Stimulated activated CD4-positive, alpha-beta T cell treated with anti-CD3 and anti-CD28 coated beads, Interleukin-2, amount 100 ng/mL, for 4 hours (primary cell): ENCODE measurements at places on chromosomes 12 and 14.

- DNase-seq, result no peak
These were observed 656.1 kb upstream of the NOVA1 start for GRCh38 chr14:27253966-27254365.

GRCh38 chr14:91374879-91375702 is 42.5 kb downstream of the CCDC88C start:
- DNase-seq, result no peak

GRCh38 chr12:7142056-7142644 is 12.0 kb downstream of the CLSTN3 start:
- peak; percentile 46 for DNase-seq

DNA sequence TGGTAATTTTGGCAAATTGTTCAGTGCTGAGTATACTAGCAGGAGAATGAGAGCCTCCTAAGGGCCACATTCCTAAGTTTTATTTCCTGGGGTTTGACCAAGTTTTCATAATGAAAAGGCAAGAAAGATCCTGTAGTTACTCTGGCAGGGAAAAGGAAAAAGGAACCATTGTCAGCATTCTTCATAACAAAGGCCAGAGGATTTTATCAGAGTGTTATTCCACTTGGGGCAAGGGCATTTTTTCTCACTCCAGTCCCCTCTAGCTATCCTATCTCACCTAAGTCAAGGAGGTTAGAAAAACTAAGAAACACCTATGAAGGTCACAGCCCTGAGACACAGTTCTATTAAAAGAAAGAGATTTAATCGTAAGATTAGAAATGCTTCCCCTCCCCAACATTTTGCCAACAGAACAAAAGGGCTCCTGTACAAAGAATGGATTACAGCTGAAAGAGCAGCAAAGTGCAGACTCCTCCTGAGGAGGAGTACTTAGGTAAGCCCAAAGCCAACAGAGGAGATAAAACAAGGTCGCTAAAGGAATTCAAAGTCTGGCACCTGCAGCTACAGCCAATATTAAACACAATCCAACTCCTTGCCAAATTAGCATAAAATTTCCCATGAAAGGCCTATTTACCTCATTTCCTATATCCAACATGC is 162.4 kb downstream of the GALC start:
- DNase-seq, result no peak

- no peak for DNase-seq
These were observed 200.2 kb downstream of the ITPR2 start for GRCh38 chr12:26632756-26633155.

DNA sequence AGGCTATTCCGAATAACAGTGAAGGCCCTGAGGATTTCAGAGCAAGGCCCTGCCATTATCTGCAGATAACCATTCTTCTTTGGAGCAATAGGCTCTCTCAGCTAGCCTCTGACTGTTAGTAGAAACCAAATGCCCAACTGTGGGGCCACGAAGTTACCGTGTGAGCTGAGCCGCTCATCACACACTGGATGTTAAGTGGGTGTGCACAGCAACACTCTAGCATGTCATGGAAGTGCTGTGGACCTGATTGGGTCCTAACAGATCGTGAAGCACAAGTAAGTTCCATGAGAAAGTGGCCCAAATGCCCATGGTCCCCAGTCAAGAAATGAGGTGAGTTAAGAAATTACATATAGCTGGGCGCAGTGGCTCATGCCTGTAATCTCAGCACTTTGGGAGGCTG is 190.4 kb downstream of the ALG10 start:
- no peak for DNase-seq

DNA sequence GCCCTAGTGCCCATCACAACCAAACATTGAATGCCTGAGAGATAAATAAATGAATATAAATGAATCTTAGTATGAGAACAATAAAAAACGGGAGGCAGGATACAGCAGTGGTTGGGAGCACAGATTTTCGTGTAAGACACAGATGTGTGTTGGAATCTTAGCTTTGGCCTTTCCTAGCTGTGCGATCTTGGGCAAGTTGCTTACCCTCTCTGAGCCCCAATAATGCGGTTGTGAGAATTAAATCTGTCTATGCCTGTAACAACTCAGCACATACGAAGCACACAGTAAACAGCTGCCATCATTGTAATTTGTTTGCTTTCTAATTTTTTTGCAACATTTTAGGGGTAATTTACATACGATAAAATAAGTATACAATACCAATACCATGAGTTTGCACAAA is 89.8 kb downstream of the SRRM4 start:
- no peak for DNase-seq

DNA sequence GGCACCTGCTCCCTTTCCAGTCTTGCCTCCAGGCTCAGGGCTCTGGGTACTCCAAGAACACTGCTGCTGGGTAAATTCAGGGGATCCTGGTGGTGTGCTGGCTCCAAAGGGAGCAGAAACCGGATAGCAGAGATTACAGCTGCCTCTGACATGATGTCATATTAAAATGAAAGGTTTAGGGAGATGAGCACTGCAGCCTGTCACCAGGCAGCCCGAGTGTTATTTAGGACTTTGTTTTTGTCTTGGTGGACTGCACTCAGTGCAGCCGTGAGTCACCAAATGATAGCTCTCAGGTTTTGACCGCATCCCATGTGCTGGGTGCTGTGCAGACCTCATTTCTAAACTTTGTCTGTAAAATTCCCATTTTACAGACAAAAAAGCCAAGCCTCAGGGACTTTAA is 266.0 kb upstream of the CRY1 start:
- no peak for DNase-seq

DNA sequence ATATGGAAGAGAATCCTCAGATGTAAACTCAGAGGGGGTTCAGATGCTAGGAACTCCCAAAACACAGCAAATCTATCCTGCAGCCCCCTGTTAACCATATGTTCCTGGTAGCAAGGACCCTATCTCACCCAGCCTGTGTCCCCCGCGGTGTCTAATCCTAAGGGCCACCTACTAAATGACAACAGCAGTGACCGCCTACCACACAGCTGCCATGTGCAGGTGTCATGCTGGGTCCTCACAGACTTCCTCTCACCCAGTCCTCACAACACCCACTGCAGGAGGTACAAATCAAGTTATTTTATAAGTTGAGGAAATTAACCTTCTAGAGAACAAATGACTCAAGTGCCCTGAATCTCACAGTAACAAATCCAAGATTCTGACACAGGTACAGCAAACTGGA is 73.9 kb downstream of the ITPK1 start:
- DNase-seq, result no peak

DNA sequence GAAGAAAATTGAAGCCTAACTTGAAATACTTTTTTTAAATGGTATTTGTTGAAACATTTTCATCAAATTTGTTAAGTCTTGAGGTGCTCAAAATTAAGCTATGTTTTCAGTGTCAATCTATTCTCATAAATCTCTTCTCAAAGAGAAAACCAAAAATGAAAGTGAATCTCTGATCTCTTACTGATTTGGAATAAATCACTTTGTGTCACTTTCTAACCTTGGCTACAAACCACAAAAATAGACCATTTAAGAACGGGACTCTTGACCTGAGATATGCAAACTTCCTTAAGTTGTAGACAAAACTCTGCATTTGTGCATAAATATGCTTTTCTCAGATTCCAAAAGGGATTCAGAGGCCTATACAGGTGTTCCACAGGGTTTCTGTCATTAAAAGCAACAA is 192.9 kb downstream of the SEC23A start:
- DNase-seq, result no peak

- no peak for DNase-seq
These were observed 1113.6 kb upstream of the SEL1L start for GRCh38 chr14:82647088-82647810.

GRCh38 chr12:6778217-6778573 is 5.9 kb downstream of the LAG3 start:
- DNase-seq, result no peak

GRCh38 chr12:124616394-124617221 is 49.2 kb upstream of the NCOR2 start:
- DNase-seq, result no peak

- no peak for DNase-seq
These were observed 32.1 kb downstream of the XRCC3 start for GRCh38 chr14:103683139-103683538.

GRCh38 chr12:104329707-104330532 is 26.4 kb downstream of the EID3 start:
- no peak for DNase-seq

GRCh38 chr12:121717041-121717699 is 4.6 kb downstream of the TMEM120B start:
- no peak for DNase-seq

DNA sequence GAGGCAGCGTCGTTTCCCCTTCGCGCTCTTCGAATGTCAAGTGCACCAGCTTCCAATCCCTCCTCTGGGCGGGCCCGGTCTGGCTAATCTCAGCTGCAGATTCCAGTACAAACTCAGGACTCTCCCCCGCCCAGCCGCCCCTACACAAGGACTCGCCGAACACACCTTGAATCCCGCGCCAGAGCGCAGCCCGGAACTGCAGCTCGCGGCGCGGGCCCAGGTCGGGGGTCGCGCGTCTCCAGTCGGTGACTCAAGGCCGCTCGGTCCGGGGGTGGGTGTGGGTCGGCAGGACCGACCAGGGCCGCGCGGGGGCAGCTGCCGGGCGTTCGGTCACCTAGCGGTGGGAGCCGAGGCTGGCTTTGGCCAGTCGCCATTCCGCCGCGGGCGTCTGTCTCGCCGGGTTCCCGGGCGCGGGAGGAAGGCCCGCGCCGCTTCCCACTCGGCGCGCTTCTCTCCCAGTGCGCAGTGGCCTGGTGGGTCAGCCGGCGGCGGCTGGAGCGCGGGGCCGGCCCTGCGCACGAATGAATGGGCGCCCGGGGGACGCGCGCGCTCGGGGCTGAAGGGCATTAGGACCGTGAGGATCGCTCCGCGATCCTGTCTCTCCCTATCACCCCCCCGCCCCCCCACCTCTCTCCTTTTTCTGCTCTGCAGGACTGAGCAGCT is at the start of gene GALNT16:
Gene GALNT16 (plus strand): TSS at position 632 of the 663 bp plus-strand sequence. CDS start 133 bp downstream, outside the sequence.
- DNase-seq, result no peak

- DNase-seq, result no peak
These were observed 6.5 kb downstream of the KRT86 start for GRCh38 chr12:52280796-52281560.

- DNase-seq, result no peak
These were observed 43.3 kb upstream of the PLEKHG6 start for GRCh38 chr12:6266971-6267721.

GRCh38 chr14:54664961-54665360 is 98.0 kb downstream of the SAMD4A start:
- DNase-seq, result no peak

GRCh38 chr14:88831284-88831683 is 6.8 kb downstream of the TTC8 start:
- DNase-seq, result no peak

DNA sequence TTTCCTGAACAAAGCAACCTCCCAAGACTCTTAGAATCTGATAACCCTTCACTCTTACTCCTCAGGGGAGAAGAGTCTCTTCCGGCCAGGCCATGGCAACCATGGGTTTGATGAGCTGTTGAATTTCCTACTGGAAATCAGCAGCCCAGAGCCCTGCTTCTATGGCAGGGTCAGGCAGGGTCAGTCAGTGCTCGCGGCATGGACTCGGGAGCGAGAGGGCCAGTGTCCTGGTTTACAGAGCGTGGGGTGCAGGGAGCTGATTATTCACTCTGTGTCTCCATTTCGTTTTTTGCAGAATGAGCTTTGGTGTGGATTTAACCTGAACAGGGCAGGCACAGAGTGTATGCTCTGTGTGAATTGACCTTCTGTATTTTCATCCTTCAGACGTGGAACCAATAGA is 340.6 kb upstream of the SFSWAP start:
- DNase-seq, result no peak

DNA sequence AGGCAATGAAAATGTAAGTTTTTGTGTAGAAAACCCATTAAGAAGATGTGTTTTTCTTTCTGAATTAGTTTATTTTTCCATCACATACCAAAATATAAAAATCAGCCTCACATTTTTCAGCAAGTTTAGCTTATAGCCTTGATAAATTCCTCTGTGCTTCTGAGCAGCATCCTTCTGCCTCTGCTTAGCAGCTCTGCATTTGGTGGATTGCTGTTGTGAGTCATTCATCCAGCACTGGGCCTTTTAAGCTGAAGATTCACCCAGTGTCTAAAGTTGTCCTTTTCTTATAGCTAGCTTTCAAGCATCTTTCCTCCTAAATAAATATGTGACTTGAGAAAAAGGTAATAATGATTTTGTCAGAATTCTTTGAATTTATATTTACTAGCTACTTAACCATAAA is 206.1 kb downstream of the PCNX1 start:
- no peak for DNase-seq

GRCh38 chr14:61298824-61299223 is 17.7 kb upstream of the TMEM30B start:
- DNase-seq, result no peak

- DNase-seq, result no peak
These were observed 15.9 kb downstream of the CCDC88C start for GRCh38 chr14:91401751-91402150.

GRCh38 chr12:9856151-9856550 is 13.0 kb downstream of the CLEC2B start:
- DNase-seq, result no peak

DNA sequence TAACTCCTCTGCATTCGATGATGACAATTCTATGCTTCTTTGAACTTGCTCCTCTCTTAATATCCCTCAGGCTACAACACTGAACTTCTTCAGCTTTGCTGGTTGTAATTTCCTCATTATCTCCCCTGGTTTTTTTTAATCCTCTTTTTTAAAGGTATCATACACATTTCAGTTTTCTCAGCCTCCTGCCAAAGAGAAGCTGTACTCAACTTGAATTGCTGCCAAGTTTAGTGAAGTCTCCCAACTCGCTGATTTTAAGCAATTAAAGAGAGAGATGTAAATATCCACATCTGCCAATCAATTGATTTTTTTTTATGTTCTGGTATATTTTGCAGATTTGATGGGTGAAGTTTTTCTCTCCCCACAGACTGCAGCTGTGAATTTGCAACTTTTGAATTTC is 817.8 kb downstream of the GALC start:
- no peak for DNase-seq
